ENCODE measurements at places on chromosomes 12 and 14. TPM values are rescaled to one million over a fixed set of nuclear protein-coding genes. Genes with fewer than 3 reads are reported as not detected.

DNA sequence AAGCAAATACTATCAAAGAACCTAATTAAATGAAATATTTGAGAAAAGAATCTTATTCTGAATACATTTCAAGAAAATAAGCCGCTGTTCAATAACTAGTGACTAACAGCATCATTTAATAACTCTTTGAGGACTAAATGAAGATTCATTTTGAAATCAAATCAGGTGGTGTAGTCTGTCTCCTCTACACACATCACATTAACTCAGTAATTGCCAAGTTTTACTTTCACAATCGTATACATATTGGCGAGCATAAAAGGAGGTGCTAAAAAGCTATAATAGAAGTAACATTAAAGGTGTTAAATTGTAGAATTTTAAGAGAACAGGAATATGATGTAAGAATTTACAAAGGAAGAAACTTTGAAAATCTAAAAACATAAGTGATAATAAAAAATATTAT lies 185.1 kb downstream of the MDGA2 start:
- H3K27ac ChIP-seq, result no peak overlapping the region
- H3K4me3 ChIP-seq, result no peak overlapping the region
- H3K4me1 ChIP-seq, result no peaks in the 10 kb centered on the region
- no peak for DNase-seq

DNA sequence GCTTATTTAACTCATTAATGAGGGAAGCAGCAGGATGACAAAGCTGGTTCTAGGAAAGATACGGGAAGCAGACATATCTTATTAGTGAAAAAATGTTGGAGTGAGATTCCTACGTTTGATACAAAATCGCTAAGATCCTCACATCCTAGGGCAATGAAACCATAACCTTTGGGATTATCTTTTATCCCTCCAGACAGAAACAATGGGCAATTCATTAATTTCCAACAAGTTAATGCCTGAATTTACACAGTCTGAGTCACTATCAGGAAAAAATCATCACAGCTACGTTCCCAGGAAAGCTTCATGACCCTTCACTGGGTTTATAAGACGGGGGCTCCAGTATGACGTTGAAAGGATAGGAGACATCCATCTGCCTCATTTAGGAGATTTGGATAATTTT lies 45.0 kb downstream of the SLC24A4 start:
- no peak overlapping the region for H3K27ac ChIP-seq
- no peak overlapping the region for H3K4me3 ChIP-seq
- no peaks in the 10 kb centered on the region for H3K27me3 ChIP-seq
- no peak for DNase-seq

FSCB gene
- not detected for total RNA-seq

GRCh38 chr12:65155784-65156183 lies 13.6 kb upstream of the LEMD3 start:
- no peak overlapping the region for H3K27ac ChIP-seq
- DNase-seq, result no peak
- no peak overlapping the region for H3K4me3 ChIP-seq
- no peaks in the 10 kb centered on the region for H3K4me1 ChIP-seq
- H3K27me3 ChIP-seq, result no peaks in the 10 kb centered on the region

All from uterus (tissue), 4 donors.